ENCODE measurements at places on chromosomes 6 and 20. TPM values are rescaled to one million over a fixed set of nuclear protein-coding genes. Genes with fewer than 3 reads are reported as not detected.

DNA sequence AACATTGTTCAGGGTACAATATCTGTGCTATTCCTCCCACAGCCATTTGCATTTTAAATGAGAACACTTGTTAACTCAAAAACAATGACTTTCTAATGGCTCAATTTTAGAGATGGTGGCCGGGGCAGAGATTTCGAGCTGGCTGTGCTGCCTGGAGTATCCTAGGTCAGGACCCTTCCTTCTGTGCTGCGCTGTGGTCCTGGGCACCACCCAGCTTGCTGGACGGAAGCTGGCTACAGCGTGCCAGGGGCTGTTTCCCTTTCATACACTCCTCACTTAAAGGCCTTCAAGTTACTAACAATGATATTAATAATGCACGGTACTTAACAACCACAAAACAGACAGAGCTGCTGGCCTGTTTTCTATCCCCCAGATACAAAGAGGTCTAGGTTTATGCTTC lies 194.4 kb upstream of the CST7 start:
- DNase-seq: no peak
- H3K4me1 ChIP-seq: no peaks in the 10 kb centered on the region
- H3K36me3 ChIP-seq: no peaks in the 10 kb centered on the region
- H3K27ac ChIP-seq: no peak overlapping the region
- H3K4me3 ChIP-seq: no peak overlapping the region

GRCh38 chr6:1958257-1958656 lies 287.1 kb downstream of the GMDS start:
- H3K27me3 ChIP-seq: no peaks in the 10 kb centered on the region
- H3K36me3 ChIP-seq: no peaks in the 10 kb centered on the region
- H3K4me3 ChIP-seq: no peak overlapping the region
- peaks cover 2% of the 10 kb centered on the region for H3K4me1 ChIP-seq

Gene PRND
- total RNA-seq: not detected

Gene PDE7B
- total RNA-seq: 25.3 TPM

GRCh38 chr20:51284871-51285270 lies 257.6 kb downstream of the NFATC2 start:
- no peaks in the 10 kb centered on the region for H3K36me3 ChIP-seq
- no peak for DNase-seq
- no peak overlapping the region for H3K4me3 ChIP-seq
- no peaks in the 10 kb centered on the region for H3K4me1 ChIP-seq

- H3K27ac ChIP-seq: no peak overlapping the region
- no peaks in the 10 kb centered on the region for H3K4me1 ChIP-seq
- no peak overlapping the region for H3K4me3 ChIP-seq
- H3K27me3 ChIP-seq: peaks cover 13% of the 10 kb centered on the region
- H3K36me3 ChIP-seq: no peaks in the 10 kb centered on the region
These were observed 11.5 kb upstream of the MPC1 start for GRCh38 chr6:166394036-166394892.

GRCh38 chr20:10454151-10454750 lies 19.1 kb downstream of the SLX4IP start:
- no peaks in the 10 kb centered on the region for H3K4me1 ChIP-seq
- H3K27ac ChIP-seq: no peak overlapping the region
- H3K27me3 ChIP-seq: no peaks in the 10 kb centered on the region
- no peak for DNase-seq
- H3K4me3 ChIP-seq: no peak overlapping the region
- H3K36me3 ChIP-seq: no peaks in the 10 kb centered on the region

DNA sequence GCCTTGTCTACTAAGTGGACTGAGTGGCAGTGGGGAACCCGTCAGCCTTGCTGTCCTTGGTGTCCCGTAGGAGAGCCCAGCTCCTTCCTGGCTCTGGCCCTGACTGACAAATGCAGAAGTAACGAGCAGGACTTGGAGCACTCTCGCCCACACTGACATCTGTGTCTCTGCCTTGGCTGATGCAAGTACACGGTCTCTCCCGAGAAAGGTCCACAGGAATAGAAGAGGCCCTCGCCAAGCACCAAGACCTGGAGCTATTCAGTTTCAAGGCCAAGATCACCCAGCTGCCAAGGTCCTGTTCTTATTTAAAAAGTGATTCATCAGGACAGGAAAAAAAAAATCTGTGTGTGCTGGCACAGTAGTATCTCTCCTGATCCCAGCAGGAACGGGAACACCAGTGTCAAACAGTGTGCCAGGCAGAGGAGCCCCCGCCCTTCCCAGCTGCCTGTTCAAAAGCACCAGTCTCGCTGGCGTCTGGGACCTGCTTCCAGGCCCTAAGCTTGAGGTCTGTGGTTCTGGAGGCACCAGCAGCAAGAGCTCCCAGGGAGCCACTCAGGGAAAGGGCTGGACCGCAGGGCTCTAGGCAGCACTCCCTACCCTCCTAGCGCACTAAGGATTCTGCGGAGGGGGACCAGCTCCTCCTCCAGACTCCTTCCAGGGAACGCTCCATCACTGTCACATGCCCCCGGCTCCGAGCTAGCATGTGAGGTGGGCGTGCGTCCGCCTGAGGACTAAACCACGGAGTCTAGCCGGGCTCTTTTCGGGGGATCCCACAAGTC lies 376.9 kb downstream of the RNGTT start:
- H3K4me3 ChIP-seq: no peak overlapping the region
- H3K27me3 ChIP-seq: no peaks in the 10 kb centered on the region
- DNase-seq: no peak
- no peaks in the 10 kb centered on the region for H3K4me1 ChIP-seq
- H3K36me3 ChIP-seq: no peaks in the 10 kb centered on the region

GRCh38 chr20:50635676-50636600 lies 55.4 kb downstream of the RIPOR3 start:
- H3K4me1 ChIP-seq: peaks cover 17% of the 10 kb centered on the region
- H3K36me3 ChIP-seq: no peaks in the 10 kb centered on the region
- H3K27ac ChIP-seq: no peak overlapping the region
- no peak overlapping the region for H3K4me3 ChIP-seq
- peaks cover 13% of the 10 kb centered on the region for H3K27me3 ChIP-seq

DNA sequence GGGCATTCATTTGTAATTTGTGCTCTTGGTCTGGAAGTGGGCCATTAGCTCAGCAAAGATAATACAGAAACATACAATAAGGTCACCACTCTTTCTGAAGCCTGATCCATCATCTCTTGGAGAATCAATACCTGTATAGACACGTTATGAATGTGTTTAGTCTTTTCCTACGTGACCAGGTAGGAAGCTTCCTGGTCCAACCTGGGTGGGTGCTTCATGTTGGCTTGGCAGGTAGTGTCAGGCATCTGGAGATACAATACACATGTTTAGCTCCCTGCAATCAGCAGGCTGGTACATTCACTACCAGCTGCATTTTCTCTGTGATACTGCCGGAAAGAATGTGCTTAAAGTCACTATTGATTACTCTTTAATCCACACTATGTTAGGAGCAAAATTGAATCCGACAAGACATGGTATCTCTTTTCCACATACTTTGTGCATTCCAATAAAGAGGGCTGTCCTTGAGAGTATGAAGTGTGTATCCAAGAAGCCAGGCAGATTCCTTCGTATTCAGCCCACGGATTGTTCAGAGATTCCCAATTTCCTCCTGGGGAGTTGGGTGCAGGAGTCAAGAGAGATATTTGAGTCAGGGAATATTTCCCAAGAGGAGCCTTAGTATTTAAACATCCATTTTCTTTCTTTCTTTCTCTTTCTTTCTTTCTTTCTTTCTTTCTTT lies 49.9 kb upstream of the RANBP9 start:
- peak overlapping the region; percentile 27 for H3K4me3 ChIP-seq
- H3K27ac ChIP-seq: peak overlapping the region; percentile 79
- no peaks in the 10 kb centered on the region for H3K27me3 ChIP-seq
- peaks cover 38% of the 10 kb centered on the region for H3K4me1 ChIP-seq

- H3K36me3 ChIP-seq: no peaks in the 10 kb centered on the region
- H3K4me1 ChIP-seq: peaks cover 10% of the 10 kb centered on the region
- H3K4me3 ChIP-seq: no peak overlapping the region
- H3K27ac ChIP-seq: no peak overlapping the region
- no peak for DNase-seq
These were observed 170.2 kb downstream of the THBS2 start for GRCh38 chr6:169083508-169083874.

Gene KIF13A
- 61.5 TPM for total RNA-seq

Gene PRPF6
- 47.1 TPM for total RNA-seq

DNA sequence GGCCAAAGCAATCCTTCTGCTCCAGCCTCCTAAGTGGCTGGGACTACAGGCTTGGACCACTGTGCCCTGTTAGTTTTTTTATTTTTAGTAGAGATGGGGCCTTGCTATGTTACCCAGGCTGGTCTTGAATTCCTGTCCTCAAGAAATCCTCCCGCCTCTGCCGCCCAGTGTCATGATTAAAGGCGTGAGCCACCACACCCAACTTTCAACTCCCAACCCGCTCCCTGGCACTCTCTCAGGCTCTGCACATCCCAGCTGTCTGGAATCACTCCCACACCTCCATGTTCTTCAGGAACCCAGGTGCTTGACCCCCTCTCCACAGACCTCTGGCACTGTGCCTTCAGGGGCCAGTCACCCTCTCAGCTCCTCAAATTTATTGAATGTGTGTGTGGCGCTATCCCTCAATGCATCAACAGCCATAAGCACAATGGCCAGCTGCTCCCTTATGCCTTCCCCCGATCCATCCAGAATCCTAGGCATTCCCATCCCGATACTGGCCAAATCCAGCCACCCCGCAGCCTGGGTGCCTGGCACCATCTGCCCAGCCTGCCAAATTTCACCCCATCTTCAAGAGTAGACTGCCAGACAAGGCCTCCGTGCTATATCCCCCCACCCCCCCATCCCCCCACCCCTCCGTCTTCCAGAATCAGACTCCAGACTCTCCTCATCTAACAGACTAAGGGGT lies 647 bp upstream of the POU5F1 start:
- H3K4me1 ChIP-seq: peaks cover 4% of the 10 kb centered on the region
- H3K36me3 ChIP-seq: no peaks in the 10 kb centered on the region
- no peak for DNase-seq
- H3K27ac ChIP-seq: no peak overlapping the region

GRCh38 chr20:61706259-61706961 lies 359.3 kb downstream of the TAF4 start:
- no peaks in the 10 kb centered on the region for H3K4me1 ChIP-seq
- H3K36me3 ChIP-seq: no peaks in the 10 kb centered on the region
- DNase-seq: no peak
- no peak overlapping the region for H3K4me3 ChIP-seq
- H3K27ac ChIP-seq: no peak overlapping the region

DNA sequence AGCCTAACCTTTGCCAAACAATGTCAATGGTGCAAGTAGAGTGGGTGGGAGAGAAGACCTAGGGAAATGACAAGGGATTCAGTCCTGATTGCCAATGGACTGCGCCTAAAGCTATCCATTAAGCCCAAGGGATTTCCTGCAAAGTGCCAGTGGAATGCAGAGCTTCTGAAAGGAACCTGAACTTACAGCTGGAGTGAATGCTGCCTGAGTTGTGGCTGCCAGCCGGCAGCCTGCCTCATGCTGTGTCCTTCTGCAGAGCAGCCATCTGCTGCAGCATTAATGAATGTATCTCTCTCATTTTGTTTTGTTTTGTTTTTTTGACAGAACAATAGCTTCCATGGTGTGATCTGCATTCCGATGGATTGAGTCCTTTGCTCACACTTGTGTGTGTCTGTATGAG lies 44.7 kb downstream of the SLC35F1 start:
- H3K36me3 ChIP-seq: no peaks in the 10 kb centered on the region
- H3K27me3 ChIP-seq: no peaks in the 10 kb centered on the region
- no peak for DNase-seq
- H3K4me1 ChIP-seq: no peaks in the 10 kb centered on the region

GRCh38 chr6:126030045-126030444 lies 43.7 kb downstream of the TRMT11 start:
- no peak overlapping the region for H3K4me3 ChIP-seq
- no peak overlapping the region for H3K27ac ChIP-seq
- no peak for DNase-seq
- H3K4me1 ChIP-seq: peaks cover 17% of the 10 kb centered on the region
- no peaks in the 10 kb centered on the region for H3K36me3 ChIP-seq
- no peaks in the 10 kb centered on the region for H3K27me3 ChIP-seq

DNA sequence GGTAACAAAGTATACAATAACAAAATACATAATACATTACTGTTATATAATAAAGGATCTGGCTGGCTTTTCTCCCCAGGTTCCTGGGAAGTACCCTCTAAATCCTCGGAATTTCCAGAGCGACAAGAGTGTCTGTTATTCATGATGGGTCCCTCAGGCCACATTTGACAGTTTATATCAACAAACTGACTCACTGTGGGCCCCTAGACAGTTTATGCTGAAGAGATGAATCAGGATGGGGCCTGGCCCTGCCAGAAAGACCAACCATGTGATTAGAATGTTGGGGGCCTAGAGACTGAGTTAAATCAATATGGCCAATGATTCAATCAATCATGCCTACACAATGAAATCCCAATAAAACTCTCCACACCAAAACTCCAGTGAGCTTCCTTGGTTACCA lies 13.5 kb downstream of the USP45 start:
- H3K36me3 ChIP-seq: peaks cover 14% of the 10 kb centered on the region
- no peak for DNase-seq
- no peak overlapping the region for H3K4me3 ChIP-seq
- H3K4me1 ChIP-seq: peaks cover 7% of the 10 kb centered on the region

Gene TOMM6
- total RNA-seq: 54.6 TPM

GRCh38 chr20:48984575-48985219 lies 61.4 kb upstream of the CSE1L start:
- H3K36me3 ChIP-seq: peaks cover 49% of the 10 kb centered on the region
- DNase-seq: no peak
- no peak overlapping the region for H3K27ac ChIP-seq
- no peaks in the 10 kb centered on the region for H3K27me3 ChIP-seq
- peaks cover 12% of the 10 kb centered on the region for H3K4me1 ChIP-seq

Gene BPI
- not detected for total RNA-seq
